ENCODE measurements at places on chromosomes 4 and X.

DNA sequence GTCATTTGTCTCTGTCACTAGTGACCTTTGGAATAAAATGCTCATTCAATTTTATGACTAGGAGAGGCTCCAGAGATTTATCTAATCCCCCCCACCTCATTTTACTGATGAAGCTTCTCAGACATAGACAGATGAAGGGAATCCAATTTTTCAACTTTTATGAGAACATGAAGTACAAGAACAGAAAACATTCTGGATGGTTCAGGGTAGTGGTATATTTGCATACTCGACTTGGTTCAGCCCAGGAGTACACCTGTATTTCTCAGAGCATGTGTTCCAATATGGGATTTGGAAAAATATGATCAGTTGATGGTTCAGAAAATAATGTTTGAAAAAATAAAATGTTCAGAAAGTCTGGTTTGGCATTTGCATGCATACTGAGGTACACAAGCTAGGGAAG, 131.4 kb upstream of the GALNT7 start:
- DNase-seq: no peak

DNA sequence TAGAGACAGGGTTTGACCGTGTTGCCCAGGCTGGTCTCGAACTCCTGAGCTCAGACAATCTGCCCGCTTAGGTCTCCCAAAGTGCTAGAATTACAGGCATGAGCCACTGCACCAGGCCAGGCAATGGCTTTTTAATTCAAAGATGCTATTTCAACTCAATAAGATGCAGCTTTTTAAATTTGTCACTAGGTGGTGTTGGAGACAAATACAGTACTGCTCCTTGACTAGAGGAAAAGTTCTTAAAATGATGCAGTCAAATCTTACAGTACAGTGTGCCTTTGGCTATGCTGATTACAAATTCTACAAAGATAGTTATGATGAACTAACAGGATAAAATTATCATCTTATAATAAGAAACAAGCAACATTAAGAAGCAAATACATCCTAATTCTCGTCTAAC, 441.1 kb downstream of the KCNIP4 start:
- DNase-seq: no peak

GRCh38 chr4:11765849-11766453, 337.3 kb upstream of the HS3ST1 start:
- no peak for DNase-seq

- DNase-seq: peak; percentile 27
Measured at GRCh38 chrX:118807151-118808017, 16.2 kb upstream of the ZCCHC12 start.

GRCh38 chr4:147994076-147994475, 262.2 kb downstream of the ARHGAP10 start:
- peak; percentile 41 for DNase-seq

DNA sequence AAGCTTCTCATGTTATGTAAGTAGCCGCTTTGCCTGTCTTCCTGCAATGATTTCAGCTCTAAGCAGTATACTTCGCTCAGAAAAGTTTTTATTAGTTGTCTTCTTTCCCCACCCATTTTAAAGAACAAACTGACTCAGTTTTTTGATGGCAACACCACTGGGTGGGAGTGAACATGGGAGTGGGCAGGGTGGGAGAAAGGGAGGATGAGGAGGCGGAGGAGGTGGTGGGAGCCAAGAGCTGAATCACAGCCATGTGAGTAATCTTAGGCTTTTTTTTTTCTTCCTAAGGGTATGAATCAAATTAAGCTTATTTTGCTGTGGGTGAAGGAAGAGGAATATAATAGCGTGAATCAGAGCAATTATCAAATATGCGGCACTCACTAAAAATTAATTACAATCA, 574.3 kb upstream of the DIPK2B start:
- DNase-seq: peak; percentile 48

- no peak for DNase-seq
Measured at GRCh38 chr4:948101-948935, 16.1 kb downstream of the TMEM175 start.

DNA sequence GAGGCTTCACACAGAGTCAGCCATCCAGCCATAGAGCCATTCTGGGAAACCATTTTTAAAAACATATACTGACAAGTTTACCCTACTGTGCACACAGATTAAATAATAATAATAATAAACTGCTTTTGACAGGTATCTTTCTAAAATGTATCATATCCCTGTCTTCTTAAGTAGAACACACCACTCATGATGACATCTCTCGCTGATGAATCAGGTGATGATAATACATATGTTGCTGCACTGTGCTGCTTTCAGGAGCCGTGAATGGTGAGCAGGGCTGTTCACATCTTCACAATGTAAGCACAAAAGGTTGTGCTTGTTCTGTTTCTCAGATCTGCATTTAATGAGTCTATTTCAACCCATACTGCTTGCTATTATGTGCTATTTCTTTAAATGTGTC, 3.5 kb downstream of the MTNR1A start:
- no peak for DNase-seq

DNA sequence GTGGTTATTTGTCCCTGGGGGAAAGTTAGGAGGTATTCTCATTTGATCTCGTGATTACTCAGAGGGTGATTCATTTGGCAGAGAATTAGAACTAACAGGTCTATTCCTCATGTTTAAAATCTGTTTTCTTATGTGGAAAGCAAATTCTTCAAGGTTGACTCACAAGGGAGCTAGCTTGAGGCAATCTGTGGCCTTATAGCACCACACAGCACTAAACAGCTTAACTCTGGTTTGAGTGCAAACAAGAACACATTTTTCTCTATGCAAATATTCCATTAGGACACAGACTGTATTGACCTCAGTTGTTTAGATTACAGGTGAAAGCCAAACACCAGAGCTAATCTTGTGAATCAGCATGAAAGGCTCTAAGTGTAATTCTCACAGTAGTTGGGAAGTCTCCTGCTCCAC, 694.4 kb upstream of the POU3F4 start:
- DNase-seq: peak; percentile 86

DNA sequence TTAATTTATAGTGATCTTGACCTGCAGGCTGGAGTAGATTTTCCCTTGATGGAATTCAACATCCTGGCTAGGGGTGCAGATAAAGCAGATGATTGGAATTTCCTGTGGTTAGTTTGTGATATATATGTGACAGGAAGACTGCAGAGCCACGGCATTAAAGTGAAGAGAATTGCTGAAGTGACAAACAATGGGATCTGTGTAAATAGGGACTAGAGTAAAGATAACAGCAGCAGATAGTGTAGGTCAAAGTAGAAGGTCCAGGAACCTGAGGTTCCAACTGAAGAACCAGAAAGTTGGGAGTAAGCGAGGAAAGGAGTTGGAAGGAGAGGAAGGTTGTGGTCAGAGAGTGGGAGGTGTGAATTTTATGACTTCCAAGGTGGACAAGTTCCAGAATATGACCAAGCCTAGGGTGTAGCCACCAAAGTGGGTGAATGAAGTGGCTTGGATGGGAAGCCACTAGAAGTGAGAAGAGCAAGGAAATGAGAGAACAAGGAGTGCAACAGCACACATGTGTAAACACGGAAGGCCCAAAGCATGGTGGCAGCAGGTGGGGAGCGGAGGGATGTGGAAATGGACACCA, 325.0 kb downstream of the RAB28 start:
- no peak for DNase-seq

DNA sequence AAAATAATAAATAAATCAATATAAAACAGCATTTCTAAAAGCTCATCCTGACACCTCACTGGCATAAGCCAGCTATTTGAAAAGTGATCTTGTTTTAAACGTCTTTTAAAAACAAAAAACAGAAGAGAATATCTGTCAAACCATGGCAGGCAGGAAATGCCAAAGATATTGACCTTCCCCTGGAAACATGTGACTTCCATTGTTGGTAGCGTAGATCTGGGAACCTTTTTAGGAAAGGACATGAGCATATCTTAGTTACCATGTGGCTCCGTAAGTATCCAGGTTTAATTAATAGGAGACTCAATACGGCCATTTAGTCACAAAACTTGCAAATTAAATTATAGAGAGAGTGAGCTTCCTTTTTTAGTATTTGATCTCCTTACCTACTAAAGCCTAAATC, 83.0 kb upstream of the KLHL4 start:
- DNase-seq: no peak

GRCh38 chr4:53994382-53995102, 69.9 kb downstream of the CHIC2 start:
- DNase-seq: no peak

GRCh38 chr4:89110986-89111832, at the start of gene TIGD2:
TIGD2 (plus strand) TSS chr4:89111533; CDS start chr4:89112975, 1,442 bp downstream.
- DNase-seq: peak; percentile 87

GRCh38 chr4:139849219-139849618, 183.6 kb downstream of the MGST2 start:
- DNase-seq: no peak

GRCh38 chr4:114400531-114400930, 198.1 kb upstream of the UGT8 start:
- no peak for DNase-seq

DNA sequence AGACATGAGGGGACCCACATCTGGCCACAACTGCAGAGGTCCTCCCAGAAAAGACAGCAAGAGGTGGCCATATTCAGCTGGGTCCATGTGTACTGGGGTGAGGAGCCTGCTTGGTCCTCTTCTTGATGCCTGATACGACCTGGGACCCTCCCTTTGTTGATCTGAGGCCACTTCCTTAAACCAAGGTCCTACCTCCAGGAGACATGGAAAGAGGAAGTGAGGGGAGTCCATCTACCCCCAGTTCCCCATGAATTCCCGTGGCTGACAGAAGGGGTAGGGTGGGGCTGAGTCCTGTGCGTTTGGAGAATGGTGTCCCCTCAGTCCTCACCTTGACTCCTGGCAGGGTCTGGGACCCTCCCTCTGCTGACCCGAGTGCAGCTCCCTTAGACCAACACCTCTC, 2.1 kb downstream of the MAGEA10 start:
- DNase-seq: no peak

GRCh38 chrX:70970482-70970995, 39.6 kb upstream of the SLC7A3 start:
- DNase-seq: peak; percentile 1

DNA sequence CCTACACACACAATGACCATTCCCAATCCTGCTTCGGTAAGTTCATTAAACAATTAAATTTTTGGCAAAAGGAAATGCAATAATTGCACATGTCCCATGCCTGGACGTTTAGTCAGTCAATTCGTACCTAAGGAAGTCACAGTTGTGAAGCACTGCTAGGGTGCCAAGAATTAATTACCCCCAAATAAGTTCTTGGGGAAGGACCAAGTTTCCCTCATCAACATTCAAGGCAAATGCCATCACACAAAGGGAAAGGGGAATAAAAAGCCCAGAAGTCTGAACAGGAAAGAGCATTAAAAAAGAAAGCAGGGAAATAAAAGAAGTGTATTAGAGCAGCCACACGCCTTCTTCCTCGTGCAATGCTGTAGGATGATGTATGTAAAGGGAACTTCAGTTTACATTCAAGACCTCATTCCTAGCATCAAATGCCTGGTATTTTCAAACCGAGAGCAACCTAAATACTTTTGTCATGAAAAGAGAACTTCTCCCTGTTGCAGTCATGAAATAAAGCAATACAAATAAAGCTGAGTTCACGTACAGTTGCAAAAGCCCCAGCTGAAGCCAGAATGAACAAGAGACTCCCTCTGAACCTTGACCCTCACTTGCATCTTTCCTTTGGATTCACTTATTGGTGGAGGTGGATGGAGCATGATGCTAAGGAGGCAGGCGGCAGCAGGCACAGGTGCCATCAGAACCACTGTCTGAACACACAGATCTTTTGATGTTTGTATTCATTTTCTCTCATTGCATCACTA, 124.0 kb upstream of the PPARGC1A start:
- DNase-seq: no peak

DNA sequence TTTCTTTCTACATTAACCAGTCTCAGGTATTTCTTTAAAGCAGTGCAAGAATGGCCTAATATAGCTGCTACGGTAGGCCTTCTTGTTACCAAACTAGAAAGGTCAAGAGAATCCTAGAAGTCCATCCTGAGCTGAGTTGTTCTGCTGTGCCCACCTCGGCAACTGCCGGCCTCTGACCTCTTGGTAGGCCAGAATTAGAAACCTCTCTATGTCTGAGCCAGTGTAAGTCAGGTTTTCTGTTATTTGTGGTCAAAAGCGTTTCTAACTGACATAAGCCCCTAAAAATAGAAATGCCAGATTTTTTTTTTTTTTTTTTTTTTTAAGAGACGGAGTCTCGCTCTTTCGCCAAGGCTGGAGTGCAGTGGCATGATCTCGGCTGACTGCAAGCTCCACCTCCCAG, 43.1 kb downstream of the SOWAHB start:
- DNase-seq: no peak

DNA sequence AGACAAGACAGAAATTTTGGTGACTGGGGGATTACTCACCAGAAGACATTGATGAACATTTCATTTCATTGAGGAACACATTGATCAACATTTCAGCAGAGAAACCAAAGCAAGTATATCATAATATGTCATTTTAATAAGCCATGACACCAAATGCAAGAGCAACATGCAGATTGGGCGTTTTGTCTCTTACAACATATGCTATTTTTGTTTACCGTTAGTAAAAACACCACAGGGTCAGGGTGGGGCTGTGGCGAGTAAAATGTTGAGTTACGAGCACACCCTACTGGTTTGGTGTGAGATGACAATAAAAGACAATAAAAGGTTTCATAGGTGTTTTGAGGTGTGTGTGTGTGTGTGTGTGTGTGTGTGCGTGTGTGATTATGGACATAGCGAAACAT, 294.5 kb downstream of the PDGFC start:
- DNase-seq: peak; percentile 49

DNA sequence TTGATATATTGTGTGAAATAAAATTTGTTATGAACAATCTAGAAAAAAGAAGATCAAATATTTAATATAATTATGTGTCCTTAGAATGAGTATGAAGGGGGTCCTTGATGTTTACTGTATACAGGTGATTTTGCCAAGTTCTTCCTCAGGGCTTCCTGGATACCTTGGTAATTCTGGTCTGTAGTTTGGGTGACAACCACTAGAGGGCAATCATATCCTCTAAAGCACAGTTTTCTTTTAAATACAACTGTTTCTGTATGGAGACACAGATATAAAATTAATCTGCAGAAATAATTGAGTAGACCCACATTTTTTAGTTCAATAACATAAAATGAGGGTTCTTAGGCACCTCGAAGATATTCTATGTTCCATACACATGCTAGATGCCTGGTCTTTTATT, 157.7 kb downstream of the SPANXN1 start:
- DNase-seq: no peak

DNA sequence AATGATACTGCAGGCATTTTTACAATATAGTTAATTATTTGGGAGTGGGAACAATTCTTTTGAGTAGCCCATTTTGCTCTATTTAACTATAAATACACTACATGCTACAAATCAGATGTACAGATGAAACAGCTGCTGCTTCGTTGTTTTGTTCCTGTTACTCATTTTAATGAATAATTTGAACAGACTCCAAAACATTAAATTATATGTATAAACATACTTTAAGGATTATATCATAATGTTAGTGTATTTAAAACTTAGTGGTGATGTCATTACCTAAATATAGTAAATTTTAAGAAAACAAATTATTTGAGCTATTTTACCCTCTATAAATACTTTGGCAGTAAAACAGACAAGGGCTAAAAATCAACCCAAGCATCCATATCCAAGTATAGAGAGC, 60.7 kb downstream of the GAB1 start:
- peak; percentile 10 for DNase-seq

DNA sequence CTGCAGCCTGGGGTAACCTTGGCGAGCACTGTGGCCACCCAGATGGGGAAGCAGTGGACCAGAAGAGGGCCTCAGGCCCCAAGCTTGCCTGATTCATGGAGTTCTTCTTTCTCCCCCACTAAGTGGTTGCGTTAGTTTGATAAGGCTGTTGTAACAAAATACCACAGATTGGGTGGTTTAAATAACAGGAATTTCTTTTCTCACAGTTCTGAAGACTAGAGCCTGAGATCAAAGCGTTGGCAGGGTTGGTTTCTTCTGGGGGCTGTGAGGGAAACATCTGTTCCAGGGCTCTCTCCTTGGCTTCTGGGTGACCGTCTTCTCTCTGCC, 105.7 kb upstream of the GATB start:
- no peak for DNase-seq

All from fibroblast of gingiva (primary cell).